DMS 273 treated with DMSO at 0.1 percent for 48 hours (cell line): ENCODE measurements at places on chromosomes 6 and 20.

DNA sequence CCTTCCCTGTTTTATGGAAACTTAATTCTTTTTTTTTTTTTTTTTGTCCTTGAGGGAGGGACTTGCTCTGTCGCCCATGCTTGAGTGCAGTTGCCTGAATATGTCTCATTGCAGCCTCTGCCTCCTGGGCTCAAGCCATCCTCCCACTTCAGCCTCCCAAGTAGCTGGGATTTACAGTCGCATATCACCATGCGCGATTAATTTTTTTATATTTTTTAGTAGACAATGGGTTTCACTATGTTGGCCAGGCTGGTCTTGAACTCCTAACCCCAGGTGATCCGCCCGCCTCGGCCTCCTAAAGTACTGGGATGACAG lies 654 bp downstream of the TMEM14C start:
- no peak for DNase-seq

- DNase-seq = no peak
Measured at GRCh38 chr20:35648836-35649235, 15.9 kb downstream of the CPNE1 start.

DNA sequence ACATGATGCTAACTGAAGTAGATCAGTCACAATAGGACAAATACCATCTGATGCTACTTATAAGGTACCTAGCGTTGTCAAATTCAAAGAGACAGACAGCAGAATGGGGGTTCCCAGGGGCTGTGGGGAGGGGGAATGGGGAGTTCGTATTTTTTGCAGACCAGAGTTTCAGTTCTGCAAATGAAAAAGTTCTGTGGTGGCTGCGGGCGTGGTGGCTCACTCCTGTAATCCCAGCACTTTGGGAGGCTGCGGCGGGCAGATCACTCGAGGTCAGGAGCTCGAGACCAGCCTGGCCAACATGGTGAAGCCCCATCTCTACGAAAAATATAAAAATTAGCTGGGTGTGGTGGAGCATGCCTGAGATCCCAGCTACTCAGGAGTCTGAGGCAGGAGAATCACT lies 68.1 kb downstream of the SLC22A23 start:
- DNase-seq = no peak

- DNase-seq = no peak
Measured at GRCh38 chr20:1945134-1945618, 48.7 kb downstream of the PDYN start.

DNA sequence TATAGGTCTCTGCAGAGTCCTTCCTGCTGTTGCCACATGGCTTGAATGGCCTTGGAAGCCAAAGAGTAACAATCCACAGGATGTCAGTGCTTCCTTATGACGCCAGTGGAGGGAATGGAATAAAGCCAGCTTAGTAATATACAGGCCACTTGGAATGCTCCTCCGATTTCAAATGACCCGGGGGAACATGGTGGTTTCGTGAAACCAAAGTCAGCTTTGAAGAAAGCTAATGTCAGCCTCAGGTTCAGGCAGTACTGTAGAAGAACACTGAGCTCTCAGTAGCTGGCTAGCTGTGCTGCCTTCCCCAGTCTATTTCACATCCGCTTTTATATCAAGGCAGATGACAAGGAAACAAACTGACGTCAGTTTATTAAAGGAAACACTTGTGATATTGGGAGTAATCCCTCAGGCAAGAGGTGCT lies 189.1 kb downstream of the DTNBP1 start:
- no peak for DNase-seq

DNA sequence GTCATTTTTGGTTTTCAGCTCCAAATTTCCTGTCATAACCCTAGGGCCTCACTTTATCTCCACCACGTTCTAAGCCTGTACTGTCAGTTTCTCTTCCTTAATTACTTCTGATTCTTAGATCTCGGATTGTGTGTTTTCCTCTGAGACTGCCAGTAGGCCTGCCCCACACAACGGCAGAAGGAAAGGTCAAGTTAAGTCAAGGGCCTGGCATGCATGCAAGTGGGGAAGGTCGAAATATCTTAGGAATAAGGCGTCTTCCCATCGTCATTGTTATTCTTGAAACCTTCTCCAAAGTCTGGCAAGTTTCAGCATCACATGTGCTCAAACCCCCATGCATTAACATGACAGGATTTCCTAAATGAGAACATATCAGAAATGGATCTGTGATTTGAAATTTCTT lies 203.5 kb upstream of the TSHZ2 start:
- DNase-seq = no peak

GRCh38 chr6:42165016-42165415 lies 8.1 kb upstream of the GUCA1A start:
- DNase-seq = no peak

- DNase-seq = no peak
Measured at GRCh38 chr6:41503827-41504465, 42.2 kb upstream of the FOXP4 start.

- DNase-seq = no peak
Measured at GRCh38 chr20:36462440-36463211, 78.7 kb upstream of the MYL9 start.

DNA sequence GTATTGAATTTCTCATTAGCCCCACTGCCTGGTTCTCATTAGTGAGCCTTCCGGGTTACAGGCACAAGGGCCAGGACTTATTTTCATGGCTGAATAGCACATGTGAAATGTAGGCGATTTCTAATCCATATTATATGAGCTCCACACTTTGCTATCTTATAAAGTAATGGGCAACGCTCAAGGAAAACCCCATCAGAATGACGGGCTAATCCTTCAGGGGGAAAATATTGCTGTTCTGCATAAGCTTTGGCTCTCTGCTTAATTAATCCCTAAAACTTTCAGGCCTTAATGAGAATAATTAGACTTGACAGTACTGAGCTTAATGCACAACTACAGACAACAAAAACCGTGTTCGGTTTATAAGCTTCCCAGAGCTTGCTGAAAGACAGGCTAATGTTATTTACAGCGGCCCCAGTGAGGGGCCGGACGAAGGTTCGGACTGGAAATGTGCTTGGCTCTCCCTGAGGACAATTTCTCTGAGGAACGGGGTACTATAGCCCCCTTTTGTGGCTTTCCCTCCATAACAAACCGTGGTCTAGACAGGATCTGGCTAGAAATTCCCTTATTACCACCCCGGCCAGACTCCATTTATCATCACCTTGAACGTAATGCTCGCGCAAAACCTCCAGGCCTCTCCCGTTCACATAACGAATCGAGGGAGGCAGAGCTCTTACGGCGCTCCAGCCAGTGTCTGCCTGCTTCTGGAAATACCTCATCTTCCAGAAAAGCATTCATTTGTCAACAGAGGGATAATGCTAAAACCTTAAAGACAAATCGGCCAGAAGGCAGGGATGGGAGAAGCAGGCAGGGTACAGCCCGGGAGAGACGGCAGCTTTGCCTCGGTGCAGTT lies 164.5 kb downstream of the CD83 start:
- DNase-seq = no peak

DNA sequence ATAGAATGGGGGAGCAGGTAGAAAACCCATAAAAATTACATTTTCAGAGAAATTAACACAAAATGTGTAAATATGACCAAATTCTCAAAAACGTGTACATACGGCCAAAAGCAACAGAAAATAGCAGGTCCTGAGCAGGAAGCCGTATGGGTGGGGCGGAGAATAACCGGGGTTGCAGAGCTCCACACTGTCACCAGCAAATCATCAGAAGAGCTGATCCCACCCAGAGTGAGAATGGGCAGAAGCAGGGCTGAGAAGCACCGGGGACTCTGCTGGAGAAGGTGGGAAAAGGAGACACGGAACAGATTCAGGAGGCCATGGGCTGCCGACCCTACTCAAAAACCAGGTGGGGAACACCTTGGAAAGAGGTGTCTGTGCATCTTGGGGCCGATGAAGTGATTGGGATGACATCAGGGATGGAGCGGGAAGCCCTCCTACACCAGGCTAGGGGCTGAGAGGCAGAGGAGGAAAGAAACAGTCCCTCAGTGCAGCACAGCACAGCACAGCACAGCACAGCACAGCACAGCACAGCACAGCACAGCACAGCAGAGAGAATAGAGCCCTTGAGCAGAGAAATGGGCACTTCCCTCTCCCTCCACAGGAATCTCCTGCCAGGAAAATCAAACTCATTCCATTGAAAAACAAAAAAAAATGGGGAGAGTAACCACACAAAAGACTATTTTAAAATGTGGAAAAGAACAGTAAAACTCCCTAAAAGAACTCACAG lies 22.3 kb downstream of the STX7 start:
- no peak for DNase-seq

- DNase-seq = no peak
Measured at GRCh38 chr6:87214831-87215230, 59.5 kb downstream of the ZNF292 start.

DNA sequence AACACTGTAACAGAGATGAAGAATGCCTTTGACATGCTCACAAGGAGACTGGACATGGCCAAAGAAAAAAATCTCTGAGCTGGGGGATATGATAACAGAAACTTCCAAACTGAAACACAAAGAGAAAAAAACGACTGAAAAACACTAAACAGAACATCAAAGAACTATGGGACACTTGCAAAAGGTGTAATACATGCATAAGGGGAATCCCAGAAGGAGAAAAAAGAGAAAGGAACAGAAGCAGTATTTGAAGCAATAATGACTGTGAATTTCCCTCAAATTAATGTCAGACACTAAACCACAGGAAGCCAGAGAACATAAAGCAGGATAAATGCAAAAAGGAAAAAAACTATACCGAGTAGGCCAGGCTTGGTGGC lies 117.4 kb upstream of the ARID1B start:
- DNase-seq = no peak

GRCh38 chr20:47784599-47785310 lies 526 bp downstream of the SULF2 start:
- peak; percentile 31 for DNase-seq

GRCh38 chr20:50528804-50529351 lies 18.7 kb downstream of the PTPN1 start:
- no peak for DNase-seq

GRCh38 chr6:169667716-169668115 lies 34.1 kb downstream of the WDR27 start:
- no peak for DNase-seq

- DNase-seq = no peak
Measured at GRCh38 chr20:3935956-3936340, 46.8 kb downstream of the PANK2 start.

GRCh38 chr20:1628621-1629020 lies 8.8 kb upstream of the SIRPB1 start:
- DNase-seq = no peak

GRCh38 chr6:20687494-20687893 lies 153.2 kb downstream of the CDKAL1 start:
- no peak for DNase-seq

DNA sequence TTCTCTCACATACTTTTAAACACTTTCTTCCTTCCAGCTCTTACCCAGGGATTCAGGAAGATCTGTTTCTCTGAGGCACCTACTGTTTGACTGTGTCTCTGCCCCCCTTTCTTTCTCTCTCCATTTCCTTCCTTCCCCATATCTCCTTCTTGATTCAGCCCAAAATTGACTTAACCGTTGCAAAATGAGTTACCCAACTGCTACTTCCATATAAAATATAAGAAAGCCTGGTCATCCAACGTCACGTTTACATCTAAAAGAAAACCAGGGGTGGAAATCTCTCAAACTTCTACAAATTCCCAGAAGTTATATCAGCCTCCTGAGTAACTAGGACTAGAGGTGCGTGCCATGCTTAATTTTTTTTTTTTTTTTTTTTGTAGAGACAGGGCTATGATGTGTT lies 95.2 kb upstream of the INSM1 start:
- DNase-seq = no peak

DNA sequence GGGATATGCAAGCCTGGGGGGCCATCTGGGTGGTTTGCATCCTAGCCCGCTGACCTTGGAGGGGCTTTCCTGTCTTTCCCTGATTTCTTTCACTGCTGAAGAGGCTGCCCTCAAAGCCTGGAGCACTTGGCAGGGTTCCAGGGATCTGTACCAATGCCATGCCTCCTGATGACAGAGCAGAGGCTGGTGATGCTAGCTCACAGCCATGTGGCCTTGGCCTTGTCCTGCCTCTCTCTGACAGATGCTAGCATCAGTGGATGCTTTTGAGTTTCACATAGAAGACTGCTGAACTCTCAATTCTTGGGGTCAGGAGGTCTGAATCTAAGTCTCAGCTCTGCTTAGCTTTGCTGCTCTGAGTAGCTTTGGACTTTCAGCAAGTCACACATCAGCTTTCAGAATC lies 21.9 kb upstream of the RREB1 start:
- DNase-seq = no peak

DNA sequence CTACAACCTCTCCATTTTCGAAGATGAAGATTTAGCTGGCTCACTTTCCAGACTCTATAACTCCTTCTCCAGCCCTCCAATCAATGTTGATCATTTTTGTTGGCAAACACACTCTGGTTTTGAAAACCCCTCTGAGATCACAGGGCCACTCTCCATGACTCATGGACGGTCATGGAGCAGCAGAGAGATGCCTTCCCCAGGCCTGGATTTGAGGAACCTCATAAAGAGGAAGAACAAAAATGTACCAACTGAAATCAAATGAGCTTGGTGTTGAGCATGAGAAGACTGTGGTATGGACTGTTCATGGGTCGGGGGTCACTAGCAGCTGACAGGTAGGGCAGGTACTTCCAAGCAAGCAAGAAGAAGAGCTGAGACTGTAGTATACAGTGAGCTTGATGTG lies 112.8 kb upstream of the INSM1 start:
- DNase-seq = no peak

- no peak for DNase-seq
Measured at GRCh38 chr20:38301309-38301708, 2.6 kb upstream of the BPI start.

GRCh38 chr6:45803071-45803470 lies 212.6 kb downstream of the CLIC5 start:
- no peak for DNase-seq

DNA sequence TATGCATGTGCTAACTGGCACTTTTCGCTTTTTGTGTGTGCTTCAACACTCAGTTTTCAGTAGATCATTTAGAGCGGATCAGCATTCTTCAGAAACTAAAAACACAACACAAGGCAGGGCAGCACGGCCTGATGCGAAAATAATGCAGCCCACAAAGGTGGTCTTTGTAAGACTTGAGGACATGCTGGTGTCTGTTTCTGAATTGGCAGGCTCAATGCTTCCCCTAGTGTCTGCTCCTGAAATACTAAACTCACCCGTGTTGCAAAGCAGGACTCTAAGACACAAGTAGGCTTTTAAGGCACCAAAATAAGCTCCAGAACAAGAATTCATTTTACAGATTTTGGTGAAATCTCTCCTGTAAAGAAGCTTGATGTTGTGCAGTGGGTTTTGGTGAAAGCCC lies 676.5 kb downstream of the TENT5A start:
- no peak for DNase-seq

DNA sequence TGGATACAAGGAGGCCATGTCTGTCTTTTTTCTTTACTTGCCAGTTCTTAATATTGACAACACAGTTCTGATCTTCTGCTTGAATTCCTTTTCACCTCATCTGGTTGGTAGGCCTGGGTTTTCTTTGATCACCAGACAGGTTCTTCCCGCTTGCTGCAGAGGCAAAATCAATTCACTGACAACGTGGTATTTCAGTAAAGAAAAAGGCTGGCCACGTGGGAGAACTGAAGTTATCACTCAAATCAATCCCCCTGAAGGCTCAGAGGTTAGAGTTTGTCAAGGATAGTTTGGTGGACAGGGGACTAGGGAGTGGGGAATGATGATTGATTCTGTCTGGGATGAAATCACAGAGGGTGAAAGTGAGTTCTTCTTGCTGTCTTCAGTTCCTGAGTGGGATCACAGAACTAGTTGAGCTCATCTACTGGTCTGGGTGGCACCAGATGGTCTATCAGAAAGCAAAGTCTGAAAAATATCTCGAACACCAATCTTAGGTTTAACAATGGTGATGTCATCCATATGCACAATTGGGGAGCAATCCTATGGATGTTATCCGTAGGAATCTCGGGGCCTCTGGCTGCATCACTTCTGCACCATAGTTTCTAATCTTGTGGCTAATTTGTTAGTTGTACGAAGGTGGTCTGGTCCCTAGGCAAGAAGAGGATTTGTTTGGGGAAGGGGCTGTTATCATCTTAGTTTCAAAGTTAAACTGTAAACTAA lies 37.3 kb upstream of the OLIG3 start:
- no peak for DNase-seq
